ENCODE measurements at places on chromosomes 16 and 17.

DNA sequence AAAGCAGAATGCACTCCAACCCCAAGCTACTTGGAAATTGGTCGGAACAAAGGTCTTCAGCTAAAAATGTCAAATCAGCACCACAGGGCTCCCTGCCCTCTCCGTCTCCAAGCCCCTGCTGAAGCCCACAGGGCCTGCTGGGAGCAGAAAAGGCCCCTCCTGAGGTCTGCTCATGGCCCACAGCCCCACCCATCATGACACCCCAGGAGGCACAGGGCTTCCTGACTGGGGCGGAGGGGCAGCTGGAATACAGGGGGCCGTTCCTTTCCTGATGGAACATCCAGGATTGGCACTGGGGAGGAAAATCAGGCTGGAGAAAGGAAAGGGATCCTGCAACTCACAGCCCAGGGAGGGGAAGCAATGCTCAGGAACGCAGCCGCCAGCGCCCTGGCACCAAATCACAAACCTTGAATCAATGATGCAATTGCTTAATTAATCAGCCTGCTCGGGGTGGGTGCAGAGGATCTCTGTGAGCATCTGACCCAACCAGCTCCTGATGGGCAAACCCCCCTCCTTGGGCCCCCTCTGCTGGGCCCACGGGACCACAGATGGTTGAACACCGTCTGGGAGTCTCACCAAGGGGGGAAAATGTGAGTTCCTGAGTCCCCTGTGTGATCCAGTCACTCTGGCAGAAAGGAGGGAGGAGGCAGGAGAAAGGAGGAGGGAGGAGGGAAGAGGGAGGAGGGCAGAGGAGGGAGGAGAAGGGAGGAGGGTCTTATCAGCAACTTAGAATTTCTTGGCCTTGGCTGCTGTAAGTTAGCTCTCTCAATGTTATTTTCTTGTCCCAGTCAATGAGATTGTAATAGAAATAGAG lies 155.5 kb downstream of the ZNF423 start:
- DNase-seq = no peak

- no peak for DNase-seq
Measured at GRCh38 chr16:62712566-62712965, 676.3 kb upstream of the CDH8 start.

DNA sequence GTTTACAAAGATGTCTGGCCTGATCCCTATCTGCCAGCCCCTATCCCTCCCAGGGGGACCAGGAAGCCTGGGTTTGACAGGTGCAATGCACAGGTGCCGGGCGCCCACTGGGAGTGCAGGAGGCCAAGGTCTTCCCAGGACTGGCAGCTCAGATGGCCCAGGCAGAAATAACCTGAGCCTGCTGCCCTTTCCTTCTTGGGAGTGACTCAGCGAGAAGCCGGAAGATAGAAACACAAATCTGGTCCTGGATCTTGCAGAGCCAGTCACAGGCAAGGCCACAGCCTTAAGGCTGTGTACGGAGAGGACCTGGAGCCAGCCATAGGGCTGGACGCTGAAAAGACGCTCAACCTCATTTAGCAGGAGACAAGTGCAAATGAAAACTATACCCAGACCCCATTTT lies 27.7 kb downstream of the GPR142 start:
- no peak for DNase-seq

DNA sequence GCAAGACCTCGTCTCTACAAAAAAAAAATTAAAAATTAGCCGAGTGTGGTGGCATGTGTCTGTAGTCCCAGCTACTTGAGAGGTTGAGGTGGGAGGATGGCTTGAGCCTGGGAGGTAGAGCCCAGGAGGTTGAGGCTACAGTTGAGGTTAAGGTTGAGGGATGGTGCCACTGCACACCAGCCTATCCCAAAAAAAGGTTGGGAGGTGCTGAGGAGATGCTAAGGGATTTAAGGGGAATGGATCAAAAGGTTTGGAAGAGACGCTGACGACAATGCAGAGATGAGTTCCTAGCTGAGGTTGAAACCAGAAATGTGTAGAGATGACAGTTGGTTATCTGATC lies 4.7 kb upstream of the NSMCE1 start:
- DNase-seq = no peak

- no peak for DNase-seq
Measured at GRCh38 chr17:3718201-3718600, 5.5 kb upstream of the HASPIN start.

DNA sequence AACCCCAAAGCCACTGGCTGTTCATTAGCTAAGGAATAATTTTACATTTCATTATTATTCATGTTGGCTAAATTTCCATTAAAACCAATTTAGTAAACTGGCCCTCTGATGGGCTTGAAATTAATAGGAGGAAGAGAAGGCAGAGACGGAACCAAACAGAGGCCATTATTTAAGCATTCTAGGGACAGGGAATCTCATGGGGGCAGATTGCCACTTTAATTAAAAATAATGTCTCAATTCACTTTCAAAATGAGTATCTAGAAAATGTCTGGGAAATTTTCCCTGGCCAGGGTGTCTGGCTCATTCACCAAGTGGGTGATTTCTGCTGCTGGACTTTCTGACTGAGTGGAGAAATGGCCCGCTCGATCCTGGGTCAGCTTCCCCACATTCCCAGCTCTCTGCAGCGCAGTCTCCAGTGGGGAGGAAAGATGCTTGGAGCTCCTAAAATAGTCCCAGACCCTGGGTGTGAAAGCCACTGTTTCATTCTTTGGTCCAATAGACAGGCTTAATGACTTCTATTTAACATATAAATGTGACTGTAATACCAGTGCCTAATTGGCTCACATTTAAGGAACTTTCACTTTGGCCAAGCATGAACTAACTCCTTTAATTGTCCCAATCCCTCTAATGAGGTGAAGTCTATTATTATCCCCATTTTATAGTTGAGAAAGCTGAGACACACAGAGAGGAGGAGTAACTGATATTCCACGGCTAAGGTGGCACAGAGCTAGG lies 64.3 kb downstream of the IRX6 start:
- DNase-seq = no peak

DNA sequence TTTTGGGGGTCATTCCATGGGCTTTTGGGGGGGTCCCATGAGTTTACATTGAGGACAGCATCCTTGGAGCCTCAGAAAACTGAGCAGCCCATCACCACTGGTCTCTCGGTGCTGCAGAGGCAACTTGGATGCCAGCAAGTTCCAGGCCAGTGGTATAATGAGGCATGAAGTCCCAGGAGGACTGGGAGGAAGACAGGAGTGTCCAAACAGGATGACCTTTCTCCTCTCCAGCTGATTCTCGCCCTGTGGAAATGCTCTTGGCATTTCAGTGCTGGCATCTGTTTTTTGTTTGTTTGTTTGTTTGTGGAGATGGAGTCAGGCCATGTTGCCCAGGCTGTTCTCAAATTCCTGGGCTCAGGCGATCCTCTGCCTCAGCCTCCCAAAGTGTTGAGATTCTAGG lies 347.6 kb downstream of the SNX29 start:
- DNase-seq = no peak

GRCh38 chr16:58272855-58273254 lies 22.0 kb downstream of the PRSS54 start:
- DNase-seq = no peak

DNA sequence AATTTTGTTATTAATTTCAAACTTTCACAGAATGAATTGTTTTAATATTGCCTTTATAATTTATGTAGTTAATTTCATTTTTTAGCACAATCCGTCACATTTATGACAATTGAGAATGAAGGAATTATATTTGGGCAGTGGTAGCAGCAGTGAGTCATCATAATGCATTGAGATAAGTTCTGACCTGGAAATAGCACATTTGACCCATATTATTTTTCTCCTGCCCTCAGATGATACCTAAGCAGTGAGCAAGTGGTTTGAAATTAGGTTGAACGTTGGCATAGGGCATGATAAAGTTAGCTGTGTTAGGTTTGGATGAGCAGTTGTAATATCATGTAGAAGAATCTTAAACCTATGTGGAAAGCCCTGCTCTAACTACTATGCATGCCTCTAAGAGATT lies 1431.3 kb upstream of the CDH8 start:
- DNase-seq = no peak

- DNase-seq = no peak
Measured at GRCh38 chr17:4950075-4950745, 709 bp upstream of the ENO3 start.

- no peak for DNase-seq
Measured at GRCh38 chr17:4999430-5000093, 1.8 kb downstream of the KIF1C start.

DNA sequence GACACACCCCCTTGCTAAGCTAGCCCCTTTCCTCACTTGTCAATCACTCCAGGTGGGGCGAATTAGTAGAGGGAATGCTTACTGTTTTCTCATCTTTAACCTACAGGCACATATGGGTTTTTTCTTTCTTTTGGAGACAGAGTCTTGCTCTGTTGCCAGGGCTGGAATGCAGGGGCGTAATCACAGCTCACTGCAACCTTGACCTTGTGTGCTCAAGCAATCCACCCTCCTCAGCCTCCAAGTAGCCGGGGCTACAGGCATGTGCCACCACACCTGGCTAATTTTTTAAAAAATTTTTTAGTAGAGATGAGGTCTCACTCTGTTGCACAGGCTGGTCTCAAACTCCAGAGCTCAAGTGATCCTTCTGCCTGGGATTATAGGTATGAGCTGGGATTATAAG lies 38.7 kb upstream of the RHBDL3 start:
- DNase-seq = no peak

GRCh38 chr16:22383827-22384226 lies 9.4 kb upstream of the CDR2 start:
- DNase-seq = no peak

GRCh38 chr17:40862985-40863733 lies 3.9 kb downstream of the KRT12 start:
- no peak for DNase-seq

DNA sequence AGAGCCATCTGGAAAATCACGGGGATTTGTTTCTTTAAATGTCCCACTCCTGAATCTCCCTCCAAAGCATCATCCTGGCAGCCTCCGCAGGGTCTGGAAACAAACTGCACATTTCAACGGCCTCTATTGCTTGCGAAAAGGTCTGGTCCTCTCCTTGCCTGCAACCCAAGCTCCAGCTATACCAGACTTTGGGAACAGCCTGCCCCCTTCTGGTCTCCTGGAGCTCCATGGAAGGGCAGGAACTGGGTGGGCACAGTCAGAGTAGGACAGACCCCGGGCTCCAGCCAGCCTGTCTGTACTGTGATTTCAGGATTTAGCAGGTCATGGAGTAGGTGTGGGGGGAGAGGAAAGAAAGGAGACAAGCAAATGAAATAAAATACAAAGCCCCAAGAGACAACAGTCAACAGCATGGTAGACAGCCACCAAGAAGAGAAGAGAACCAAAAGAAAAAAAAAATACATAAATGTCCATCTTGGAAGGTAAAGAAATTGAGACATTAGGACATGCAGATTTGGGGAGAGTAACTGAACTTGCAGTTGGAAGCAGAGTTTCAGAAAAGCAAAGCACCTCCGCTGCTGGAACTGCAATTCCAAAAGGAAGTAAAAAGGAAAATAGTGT lies 2.7 kb downstream of the XYLT1 start:
- no peak for DNase-seq

GRCh38 chr16:19424478-19424877 lies 6.8 kb downstream of the TMC5 start:
- no peak for DNase-seq

GRCh38 chr17:40535924-40536294 lies 29.4 kb downstream of the CCR7 start:
- no peak for DNase-seq

DNA sequence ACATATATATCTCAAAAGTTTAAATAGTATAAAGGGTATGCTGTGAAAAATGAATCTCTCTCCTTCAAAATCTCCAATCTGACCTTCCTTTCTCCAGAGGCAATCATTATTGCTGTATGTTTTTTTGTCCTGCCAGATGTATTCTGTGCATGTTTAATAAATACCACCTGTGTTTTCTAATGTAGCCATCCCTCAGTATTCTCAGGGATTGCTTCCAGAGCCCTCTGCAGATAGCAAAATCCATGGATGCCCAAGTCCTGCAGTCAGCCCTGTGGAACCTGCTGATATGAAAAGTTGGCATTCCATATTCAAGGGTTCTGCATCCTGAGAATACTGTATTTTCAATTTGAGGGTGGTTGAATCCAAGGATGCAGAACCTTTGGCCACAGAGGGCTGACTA lies 42.9 kb downstream of the BPTF start:
- no peak for DNase-seq

GRCh38 chr17:49578952-49579500 lies 3.4 kb downstream of the NXPH3 start:
- DNase-seq = no peak

- no peak for DNase-seq
Measured at GRCh38 chr16:28091656-28092055, 28.1 kb upstream of the GSG1L start.

DNA sequence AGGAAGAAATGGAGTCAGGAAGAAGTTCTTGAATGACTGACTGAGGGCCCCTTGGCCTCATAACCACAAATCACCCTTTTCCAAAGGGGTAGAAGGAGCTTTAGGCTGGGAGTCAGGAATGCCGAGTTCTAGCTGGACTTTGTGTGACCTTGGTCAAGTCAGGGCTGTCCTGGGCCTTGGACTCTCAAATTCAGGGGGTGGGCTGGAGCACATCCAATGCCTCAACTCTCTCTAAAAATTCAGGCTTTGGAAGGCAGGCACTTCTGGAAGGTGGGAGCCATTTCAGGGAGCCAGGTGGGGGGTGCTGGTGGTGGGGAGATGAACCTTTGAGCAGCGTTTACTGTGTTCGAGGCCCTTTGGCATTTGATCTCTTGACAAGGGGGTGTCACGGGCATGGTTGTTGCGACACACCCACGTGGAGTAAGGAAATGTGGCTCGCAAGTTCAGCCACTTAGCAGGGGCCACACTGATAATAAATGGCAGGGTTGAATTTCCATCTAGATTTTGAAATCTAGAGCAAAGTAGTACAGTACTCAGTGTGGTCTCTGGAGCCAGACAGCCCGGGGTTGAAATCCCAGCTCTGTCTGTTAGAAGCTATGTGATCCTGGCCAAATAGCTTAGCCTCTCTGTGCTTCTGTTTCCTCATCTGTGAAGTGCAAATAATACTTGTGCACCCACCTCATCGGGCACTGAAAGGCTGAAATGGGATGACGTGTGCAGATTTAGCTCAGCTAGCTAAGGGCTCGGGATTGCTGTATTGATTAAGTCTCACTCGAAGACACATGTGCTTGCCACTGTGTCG lies 47.1 kb upstream of the CIBAR2 start:
- no peak for DNase-seq

GRCh38 chr17:17004251-17004996 lies 32.5 kb upstream of the TNFRSF13B start:
- DNase-seq = no peak

- DNase-seq = no peak
Measured at GRCh38 chr17:41773190-41773588, 13.3 kb downstream of the JUP start.

DNA sequence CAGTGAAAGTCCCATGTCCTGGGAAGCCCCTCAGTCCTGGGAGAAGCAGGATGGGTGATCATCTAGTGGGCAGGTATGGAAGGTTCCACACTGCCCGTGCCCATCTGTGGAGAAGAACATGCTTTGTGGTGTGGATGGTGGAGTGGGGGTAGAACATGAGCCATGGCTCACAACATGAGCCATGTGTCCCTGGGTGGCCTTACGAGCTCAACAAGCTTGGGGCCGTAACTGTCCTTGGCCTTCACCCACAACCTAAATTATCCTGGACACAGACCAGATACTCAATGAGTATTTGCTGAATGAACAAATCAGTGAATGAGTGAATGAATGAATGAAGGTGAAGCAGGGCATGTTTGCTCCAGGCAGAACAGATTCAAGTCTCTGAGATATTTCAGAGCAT lies 13.5 kb downstream of the SOX8 start:
- no peak for DNase-seq
